ENCODE measurements at places on chromosomes 3 and 15.

DNA sequence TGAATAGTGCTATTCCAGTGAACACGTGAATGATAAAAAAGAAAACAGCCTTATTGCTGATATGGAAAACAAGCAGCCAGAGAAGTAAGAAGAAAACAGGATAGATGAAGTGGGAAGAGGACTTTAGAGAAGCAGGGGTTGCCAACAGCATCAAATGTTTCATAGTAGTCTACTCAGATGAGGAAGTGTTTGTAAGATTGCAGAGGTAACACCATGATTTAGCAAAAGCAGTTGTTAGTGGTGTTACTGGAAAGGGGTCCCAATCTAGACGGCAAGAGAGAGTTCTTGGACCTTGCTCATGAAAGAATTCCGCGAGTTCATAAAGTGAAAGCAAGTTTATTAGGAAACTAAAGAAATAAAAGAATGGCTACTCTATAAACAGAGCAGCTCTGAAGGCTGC, 108.8 kb upstream of the MCTP2 start:
- DNase-seq = no peak

DNA sequence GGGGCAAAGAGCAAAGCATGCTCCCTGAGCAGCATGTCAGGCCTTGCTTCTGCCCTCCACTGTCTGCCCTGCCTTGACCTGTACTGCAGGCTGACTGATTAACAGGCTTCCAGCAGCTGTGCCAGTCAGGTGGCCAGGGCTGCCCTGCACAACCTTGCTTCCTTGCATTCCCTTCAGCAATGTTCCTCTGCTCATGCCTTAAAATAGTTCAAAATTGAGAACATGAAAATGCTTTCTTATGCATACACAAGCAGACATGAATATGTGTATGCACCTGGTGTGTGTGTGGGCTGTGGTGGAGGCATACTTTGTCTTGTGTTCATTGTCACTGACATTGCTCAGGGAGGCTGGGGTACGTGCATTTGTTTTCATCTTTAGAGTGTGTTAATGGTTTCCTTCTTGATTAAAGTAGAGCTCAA, 1.2 kb upstream of the SLC22A13 start:
- no peak for DNase-seq

DNA sequence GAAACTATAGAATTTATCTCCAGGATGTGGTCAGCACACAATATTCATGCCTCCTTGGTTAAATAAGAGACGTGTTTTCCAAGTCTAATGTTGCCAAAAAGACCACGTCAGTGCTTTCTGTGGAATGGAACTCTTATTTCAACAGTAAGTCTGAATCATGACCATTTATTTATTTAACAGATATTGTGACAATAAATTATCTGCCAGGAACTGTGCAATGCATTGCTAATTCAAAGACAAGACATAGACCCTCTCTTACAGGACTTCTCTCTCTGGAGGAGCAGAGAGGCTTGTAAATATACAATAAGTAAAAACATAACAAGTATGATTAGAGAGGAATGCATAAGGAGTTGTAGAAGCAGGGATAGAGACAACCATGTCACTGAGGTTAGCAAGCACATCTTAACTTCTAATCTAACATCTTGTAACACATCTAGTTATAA, 227.5 kb downstream of the DTWD1 start:
- DNase-seq = no peak

- no peak for DNase-seq
Measured at GRCh38 chr3:11159421-11159904, 5.2 kb downstream of the HRH1 start.

- no peak for DNase-seq
Measured at GRCh38 chr3:42612928-42613327, 12.4 kb downstream of the NKTR start.

GRCh38 chr15:69475769-69476358, 23.2 kb downstream of the RPLP1 start:
- peak; percentile 73 for DNase-seq

DNA sequence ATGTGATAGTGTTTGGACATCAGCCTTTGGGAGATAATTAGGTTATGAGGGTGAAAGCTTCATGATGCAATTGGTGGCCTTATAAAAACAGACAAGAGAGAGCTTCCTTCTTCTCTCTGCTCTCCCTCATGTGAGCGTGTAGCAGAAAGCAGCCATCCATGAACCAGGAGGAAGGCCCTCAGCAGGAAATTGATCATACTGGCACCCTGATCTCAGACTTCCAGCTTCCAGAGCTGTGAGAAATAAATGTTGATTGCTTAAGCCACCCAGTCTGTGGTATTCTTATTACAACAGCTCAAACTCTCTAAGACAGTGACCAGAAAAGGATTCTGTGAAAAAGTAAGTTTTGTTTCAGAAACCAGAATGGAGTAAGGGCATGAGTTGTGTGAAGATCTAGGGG, 13.3 kb downstream of the STAC start:
- DNase-seq = no peak

- no peak for DNase-seq
Measured at GRCh38 chr3:133611534-133611933, 38.0 kb downstream of the CDV3 start.

GRCh38 chr3:189342811-189343210, 171.0 kb downstream of the TPRG1 start:
- DNase-seq = no peak

DNA sequence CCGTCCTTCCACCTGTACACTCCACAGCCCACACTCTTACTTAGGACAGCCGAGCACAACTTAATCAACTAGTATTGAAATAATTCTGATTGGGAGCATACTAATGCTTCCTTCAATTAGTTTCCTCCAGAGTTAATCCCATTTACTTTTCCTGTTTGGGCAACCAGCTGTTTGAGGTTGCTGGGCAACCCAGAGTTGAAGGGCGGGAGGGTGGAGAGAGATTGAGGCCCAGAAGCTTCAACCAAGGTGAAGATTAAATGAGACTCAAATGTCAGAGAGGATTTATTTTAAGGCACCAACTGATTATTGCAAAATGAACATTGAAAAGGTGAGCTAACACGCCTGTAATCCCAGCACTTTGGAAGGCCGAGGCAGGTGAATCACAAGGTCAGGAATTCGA, 428.5 kb upstream of the SEMA6D start:
- no peak for DNase-seq

- no peak for DNase-seq
Measured at GRCh38 chr15:99399061-99399460, 147.8 kb downstream of the LRRC28 start.

GRCh38 chr3:184836090-184836822, 24.3 kb downstream of the VPS8 start:
- no peak for DNase-seq

GRCh38 chr3:45687828-45688193, 1.4 kb upstream of the SACM1L start:
- DNase-seq = no peak

DNA sequence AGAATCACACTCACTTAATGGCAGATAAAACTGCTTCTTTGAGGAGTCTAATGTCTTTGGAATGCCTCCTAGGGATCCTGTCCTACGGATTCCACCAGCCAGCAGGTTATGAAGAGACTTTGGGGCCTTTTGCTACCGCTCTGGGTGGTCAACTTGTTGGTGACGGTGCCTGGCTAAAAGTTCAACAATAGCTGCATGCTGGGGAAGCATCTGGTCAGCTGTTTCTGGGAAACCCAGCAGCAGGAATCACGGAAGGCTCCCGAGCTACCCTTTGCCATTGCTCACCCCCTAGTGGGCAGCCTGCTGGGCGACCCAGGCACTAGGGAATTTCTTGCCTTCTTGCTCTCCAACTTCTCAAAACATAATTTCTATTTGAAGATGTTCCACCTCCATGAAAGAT, 263.3 kb downstream of the NEK10 start:
- no peak for DNase-seq

- DNase-seq = no peak
Measured at GRCh38 chr15:25568751-25569150, 129.9 kb upstream of the UBE3A start.

GRCh38 chr15:29678504-29679034, 143.7 kb downstream of the TJP1 start:
- no peak for DNase-seq

DNA sequence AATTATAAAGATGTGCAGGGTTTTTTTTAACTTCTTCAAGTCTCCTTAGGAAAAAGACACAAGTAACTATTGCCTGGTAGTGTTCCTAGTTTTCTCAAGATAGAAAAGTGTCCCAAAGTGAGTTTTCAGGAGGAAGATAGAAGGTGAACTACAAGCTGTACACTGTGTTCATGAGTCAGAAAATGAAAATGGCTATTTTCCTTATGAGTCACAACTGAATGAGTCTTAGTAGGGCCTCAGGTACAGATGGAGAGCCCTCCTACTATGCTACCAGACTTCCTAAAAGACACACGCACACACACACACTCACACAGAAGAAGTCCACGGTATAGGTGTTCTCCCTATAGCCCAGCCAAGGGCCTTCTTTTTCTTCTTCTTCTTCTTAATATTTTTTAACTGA, 3.1 kb downstream of the MYO1E start:
- no peak for DNase-seq

GRCh38 chr3:78274475-78275065, 1234.7 kb downstream of the ROBO2 start:
- DNase-seq = no peak

GRCh38 chr15:66564136-66565041, 1.4 kb downstream of the LCTL start:
- DNase-seq = no peak

DNA sequence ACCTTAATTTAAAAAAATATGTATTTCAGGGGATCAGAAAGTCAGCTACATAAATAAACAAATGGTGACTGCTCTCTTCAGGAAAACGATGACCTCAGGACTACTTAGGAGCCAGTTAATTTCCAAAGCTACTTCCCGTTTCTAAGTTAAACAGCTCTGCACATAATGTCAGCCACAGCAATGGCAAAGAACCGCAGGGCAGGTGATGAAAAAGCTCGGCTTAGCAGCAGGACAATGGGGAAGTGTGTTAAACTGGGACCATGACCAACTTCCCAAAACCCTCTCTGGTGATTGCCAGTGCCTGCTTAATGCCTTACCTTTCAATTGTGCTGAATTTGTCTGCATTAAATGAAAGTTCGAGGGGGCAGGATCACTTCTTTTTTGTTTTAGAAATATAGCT, 258.9 kb downstream of the FHIT start:
- no peak for DNase-seq

DNA sequence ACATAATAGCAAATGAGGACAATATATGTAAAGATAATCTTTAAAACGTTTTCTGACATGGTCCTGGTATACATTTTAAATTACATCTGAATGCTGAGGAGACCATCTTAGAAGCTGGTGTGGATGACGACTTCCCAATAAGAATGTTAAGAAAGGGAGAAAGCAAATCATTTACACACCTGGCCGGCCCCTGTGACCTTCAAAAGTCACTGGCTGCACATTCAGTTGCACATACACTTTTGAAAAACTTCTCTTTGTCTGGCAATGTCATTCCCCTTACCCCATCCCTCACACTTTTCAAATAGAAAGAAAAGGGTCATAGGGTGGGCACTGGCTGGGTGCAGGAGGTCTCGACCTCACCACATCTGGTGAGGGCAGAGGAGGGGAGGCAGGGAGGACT, 391.0 kb downstream of the MECOM start:
- no peak for DNase-seq

DNA sequence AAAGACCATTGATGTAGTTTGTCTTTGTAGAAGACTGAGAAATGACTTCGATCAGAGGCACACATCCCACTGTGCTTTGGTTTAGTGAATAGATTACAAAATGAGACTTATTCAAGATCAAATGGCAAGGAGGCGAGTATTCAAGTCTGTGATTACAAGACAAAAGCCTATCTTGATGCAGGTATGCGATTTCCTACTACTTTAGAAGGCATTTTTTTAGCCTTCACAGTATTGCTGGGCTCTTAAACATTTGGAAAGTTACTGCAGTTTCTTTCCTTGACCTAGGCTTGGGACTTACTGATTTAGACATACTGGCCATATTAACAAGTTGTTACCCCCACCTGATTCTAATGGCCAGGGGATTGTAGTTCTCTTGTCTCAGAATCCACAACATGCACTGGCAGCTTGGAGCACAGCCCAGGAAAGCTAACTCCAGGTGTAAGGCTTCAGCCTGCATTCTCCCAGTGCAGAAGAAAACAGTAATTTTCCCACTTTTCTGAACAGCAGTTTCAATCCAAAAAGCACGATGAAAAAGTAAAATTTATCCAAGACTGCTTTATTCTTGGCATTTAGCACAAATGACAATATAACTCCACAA, 311.6 kb downstream of the EPHA6 start:
- no peak for DNase-seq

GRCh38 chr3:118587847-118588246, 446.8 kb downstream of the IGSF11 start:
- no peak for DNase-seq

GRCh38 chr15:40737048-40737447, 18.0 kb downstream of the RMDN3 start:
- no peak for DNase-seq

- no peak for DNase-seq
Measured at GRCh38 chr3:81728766-81729544, 32.5 kb downstream of the GBE1 start.

DNA sequence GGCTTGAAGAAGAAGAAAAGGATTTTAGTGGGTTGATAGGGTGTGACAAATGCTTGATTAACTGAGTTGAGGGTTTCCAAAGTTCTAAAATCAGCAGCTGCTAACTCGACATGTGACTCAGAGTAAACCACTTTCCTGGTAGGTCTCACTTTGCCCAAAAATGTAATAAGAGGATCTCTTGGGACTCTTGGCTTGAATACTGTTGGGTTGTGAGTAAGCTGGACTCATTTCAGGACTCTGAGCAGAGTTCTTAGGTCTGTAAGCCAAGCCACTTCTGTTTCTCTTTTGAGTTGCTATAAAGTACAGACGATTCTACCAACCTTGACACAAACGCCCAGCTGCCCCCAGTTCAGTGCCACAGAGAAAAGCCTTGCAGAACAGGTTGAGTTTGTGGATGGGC, 241.1 kb downstream of the ZNF621 start:
- DNase-seq = no peak

DNA sequence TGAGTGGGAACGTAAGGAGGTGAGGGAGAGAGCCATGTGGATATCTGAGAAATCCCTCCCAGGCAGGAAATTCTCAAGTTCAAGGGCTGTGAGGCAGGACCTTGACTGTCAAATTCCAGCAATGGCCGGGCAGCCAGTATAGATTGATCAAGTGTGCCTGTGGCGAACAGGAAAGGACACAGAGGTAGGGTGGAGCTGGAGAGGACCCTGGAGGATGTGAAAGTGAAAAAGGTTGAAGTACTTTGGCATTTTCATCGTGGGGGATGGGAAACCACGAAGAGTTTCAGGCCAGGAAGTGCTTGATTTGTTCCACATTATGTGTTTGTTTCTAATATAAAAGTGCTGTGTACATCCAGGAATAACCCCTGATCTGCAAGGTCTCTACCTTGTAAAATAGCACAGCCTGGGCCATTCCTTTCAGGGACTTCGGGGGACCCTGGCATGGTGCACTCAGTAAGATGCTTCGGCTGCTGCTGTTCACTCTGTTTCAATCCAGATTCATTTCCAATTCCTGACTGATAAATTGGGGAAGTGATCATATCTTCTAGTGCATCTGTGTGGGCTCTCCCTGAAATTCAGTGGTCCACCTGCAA, 156.6 kb downstream of the MCTP2 start:
- DNase-seq = no peak

GRCh38 chr3:52128118-52128683, 26.0 kb downstream of the POC1A start:
- DNase-seq = no peak

- DNase-seq = no peak
Measured at GRCh38 chr3:13217736-13218540, 144.7 kb upstream of the IQSEC1 start.

- no peak for DNase-seq
Measured at GRCh38 chr3:98049271-98049670, 14.2 kb upstream of the GABRR3 start.
